NCI-H1105 (cell line): ENCODE measurements at places on chromosomes 2 and 18.

GRCh38 chr2:120358734-120359465, 13.0 kb downstream of the INHBB start:
- DNase-seq = no peak

GRCh38 chr18:50024466-50024865, 170.5 kb downstream of the MYO5B start:
- no peak for DNase-seq

DNA sequence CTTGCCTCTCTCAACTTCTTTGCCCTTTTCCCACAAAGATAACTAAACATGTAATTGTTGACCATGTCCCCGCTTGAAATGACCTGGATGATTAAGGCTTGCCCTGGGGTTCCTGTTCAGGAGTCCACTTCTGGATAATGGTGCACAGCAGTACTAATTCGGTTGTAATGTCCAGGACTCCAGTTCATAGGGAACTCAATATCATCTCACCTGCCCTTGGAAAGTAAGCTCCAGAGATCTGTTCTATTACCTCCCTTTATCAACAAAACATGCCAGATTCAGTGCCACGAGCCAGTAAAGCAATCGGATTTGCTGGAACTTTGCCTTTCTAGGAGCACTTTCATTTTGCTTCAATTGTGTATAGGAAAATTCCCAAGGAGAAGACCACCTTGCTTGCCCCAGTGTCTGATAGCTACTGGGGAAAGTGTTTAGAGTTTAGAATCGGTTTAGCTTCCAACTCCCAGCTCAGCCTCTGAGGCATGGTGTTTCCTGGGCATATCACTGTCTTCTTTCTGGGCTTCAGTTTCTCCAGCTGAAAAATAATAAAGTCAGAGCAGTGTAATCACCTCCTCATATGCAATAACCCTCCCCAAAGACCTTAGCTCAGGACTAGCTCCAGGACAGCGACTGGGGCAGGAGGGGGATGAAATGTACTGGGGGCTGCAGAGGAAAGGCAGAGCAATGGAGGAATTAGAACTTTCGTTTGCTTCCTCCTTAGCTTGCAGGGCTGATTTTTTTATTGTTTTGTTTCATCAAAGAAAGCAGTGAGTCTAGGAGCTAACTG, 162.6 kb upstream of the CYRIA start:
- DNase-seq = no peak

DNA sequence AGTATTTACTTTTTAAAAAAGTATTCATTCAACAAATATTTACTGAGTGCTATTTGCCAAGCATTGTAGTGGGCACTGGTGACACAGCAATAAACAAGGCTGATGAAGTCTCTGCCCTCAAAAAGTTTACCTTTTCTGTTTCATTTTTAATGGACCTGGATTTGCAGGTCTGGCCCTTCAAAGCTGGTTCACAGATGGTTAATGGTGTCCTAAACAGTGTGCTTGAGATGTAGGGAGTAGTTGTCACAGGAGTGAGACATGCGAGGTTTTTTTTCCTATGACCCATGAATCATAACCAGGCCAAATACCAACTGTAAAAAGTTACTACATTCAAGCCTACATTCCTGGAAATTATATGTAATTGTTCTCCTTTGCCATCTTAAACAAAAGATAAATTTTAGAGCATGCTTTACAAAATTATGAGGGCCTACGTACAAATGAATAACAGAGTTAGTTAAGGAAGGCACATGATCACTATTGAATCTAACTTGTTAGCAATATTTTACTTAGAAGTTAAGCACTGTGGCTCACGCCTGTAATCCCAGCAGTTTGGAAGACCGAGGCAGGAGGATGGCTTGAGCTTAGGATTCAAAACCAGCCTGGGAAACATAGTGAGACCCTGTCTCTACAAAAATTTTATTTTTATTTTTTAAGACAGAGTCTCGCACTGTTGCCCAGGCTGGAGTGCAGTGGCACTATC, 223.9 kb downstream of the MBD5 start:
- DNase-seq = no peak

- DNase-seq = no peak
These were observed 50.6 kb upstream of the RMDN2 start for GRCh38 chr2:37874470-37874869.

DNA sequence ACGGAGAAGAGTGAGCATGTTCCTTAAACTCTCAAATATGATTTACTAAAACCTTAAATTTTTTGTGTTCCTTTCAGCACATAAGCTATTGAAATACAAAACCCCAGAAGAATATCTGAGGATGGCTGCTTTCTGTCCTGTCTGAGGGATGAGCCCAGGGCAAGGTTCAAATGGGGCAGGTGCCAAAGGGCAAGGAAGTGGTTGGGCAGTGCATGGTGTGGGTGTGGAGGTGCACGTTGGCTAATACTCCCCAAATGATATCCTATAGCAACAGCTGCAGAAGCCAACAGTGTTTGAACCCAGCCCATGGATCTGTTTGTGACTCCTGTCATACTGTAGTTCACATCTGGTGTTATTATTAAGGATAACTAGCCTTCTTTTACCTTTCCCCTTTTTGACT, 183.0 kb downstream of the CDCA7 start:
- no peak for DNase-seq

- DNase-seq = no peak
These were observed 643.6 kb upstream of the FAM98A start for GRCh38 chr2:34242763-34243123.

- no peak for DNase-seq
These were observed 44.4 kb downstream of the SPATS2L start for GRCh38 chr2:200350850-200351285.

GRCh38 chr2:9330612-9331270, 92.6 kb downstream of the ITGB1BP1 start:
- DNase-seq = no peak

DNA sequence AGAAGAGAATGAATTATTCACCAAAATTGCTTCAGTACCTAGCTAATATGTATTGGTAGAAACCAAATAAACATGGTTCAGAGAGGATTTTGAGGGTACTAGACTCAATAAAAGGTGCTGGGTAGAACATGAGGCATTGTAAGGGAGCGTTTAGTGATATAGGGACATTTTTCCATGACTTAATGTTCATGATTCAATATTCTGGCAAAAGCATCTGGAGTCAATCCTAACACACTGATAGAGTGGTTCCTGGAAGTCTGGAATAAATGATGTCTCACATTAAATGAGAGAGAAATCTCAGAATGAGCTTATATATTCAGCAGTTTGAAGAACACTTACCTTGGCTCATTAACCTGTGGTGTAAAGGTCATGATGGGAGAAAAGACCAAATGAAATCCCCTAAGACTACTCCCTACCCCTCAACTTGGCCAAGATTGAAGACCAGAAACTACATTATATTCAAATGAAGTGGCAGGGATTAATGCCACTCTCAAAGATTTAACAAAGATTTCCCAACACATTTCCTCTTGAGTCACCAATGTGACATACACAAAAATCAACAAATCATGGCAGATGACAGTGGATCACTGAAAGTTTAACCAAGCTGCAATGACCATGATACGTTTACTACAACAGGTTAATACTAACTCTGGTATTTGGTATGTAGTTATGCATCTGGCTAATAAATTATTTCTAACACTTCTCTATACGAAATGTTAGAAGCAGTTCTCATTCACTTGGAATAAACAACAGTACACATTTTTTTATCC, 309.5 kb downstream of the SATB2 start:
- DNase-seq = no peak

GRCh38 chr2:46925474-46926351, 10.1 kb upstream of the MCFD2 start:
- no peak for DNase-seq

DNA sequence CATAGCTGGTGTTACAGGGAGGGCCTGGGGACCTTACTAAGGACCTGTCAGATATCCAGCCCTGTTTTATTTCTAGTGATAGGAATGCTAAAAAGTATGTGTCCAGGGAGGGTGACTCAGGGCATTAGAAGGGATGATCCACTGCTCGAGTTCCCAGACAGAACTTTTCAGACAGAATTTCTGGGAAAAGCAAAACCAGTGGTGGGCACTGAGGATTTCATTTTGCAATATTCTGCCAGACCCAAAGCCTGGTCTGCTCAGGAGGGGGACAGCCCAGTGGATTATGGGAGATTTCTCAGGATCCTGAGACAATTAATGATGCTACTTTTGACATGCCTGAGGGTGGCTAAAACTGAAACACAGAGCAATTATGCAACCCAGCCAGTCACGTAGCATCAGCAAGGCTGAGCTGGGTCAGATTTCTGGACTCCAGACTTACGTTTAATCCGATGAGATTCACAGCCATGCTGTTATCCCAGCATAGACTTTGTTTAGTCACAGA, 4.7 kb upstream of the KCNE4 start:
- no peak for DNase-seq

DNA sequence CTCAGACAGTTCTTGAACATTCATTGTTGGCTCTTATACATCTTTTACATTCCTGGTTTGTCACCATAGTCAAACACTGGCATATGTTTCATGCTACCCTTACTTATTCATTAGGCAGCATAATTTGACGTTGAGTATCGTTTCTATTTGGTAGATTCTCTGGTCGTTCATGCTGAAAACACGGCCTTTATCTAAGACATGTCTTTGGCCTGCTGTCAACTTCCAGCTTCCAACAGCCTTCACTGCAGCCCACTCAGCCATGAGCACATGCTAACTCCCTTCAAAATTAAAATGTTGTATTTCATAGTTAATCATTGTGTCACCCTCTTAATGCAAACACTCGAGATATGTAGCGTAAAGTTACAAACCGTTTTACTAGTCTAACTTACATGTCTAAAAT, 493.0 kb upstream of the NRP2 start:
- no peak for DNase-seq

DNA sequence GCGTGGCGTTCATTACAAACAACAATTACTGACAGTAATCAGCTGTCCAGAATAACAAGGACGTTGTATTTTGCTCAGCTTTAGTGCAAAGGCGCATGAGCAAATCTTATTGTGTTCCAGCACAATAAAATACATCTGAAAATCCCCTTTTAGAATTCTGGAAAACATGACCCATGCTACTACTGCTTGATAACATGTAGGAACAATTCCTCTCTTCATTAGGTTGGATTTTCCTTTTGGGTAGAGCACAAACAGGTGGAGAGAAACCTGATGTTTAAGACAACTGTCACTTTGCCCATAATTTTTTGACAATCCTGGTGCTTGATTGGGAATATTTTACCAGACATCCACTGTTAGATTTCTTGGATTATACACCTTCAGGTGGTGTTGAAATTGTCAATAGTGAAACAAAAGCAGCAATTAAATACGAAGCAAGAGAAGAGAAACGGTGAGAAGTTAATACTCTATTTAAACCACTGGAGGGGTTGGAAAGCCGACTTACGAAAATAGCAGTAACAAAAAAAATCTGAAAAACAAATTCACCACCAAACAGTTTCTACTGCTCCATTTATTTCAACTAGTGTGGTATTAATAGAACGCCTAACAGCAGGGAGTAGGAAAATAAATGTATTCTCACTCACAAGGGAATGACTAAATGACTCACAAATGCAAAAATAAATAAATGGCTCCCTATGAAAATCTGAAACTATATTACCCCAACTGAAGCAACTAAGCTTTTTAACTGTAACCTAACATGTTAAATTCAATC, 102.7 kb downstream of the CPO start:
- no peak for DNase-seq

GRCh38 chr2:214358506-214358905, 52.3 kb upstream of the VWC2L start:
- no peak for DNase-seq

- no peak for DNase-seq
These were observed 31.4 kb downstream of the IL18R1 start for GRCh38 chr2:102386867-102387541.

DNA sequence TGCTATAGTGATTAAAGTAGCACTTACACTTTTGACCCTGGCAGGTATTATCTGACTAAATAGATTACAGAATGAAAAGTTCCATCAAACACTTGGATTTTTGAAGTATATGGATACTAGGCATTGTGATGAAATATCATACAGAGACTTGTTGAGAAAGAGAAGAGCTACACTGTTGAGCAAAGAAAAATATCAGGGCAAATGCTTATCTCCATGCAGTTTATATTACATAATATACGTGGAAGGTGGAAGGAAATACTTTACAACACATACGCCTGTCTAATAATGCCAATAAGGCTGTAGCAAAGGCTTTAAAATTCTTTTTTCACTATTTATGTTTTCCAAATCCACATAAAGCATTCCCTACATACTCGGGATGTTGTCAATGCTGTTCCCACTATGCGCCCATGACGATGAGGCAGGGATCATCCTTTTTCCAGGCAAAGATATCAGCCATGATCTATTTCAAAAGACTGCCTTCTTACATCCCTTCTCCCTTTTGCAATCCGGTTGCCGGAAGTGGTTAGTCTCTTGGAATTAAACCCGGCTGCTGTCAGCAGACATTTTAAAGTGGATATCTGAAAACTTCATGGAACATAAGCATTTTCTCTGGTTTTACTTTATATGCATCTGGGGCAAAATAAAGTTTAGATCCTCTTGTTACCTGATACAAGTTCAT, 92.6 kb upstream of the ITGA4 start:
- DNase-seq = no peak

GRCh38 chr2:205868773-205869333, 186.6 kb downstream of the NRP2 start:
- DNase-seq = no peak

GRCh38 chr2:234492717-234493485, 4.0 kb downstream of the ARL4C start:
- no peak for DNase-seq

DNA sequence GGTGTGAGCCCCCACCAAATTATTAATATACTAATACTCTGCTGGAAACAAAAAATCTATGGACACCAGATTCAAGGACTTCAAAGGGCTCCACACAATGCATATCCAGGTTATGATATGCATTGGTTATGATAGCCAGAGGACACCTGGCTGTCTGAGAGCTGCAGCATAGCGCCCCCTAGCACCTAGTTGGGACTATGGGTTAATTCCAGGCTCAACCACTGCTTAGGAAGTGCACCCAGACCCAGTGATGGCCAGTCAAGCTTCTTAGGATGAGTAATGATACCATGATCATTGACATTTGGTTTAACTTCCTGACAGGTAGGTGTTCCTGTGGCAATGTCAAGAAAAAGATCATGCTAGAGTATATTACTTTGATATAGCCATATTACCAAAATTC, 3.8 kb upstream of the FRZB start:
- no peak for DNase-seq

DNA sequence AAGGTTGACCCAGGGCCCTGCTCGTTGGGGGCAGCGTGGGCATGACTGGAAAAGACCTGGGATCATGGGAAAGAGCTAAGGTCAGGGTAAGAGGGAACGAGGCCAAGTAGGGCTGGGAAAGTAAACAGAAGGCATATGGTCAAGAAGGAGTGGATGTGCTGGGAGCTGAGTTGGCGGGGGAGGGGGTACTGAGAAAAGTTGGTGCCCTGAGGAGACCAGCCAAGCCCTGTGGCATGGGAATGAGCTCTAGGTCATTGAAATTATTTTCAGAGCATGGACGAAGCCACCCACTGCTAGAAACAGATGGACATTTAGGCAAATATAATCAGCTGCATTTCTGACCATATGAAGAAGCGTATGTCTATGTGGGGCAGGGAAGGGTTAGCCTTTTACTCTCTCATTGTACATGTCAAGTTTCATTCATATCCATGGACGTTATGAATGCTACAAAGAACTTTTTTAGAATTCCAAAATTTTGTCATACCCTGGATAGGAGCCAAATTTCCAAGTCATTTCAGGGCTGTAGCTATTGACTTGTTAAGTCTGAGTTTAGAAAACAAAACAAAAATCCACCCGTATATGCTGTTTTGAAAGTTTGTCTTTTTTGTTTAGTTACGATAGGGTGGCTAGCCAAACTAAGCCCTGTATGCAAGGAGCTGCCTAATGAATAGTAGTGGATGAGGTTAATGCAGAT, 19.1 kb downstream of the MAPRE2 start:
- DNase-seq = no peak

- DNase-seq = no peak
These were observed 8.5 kb upstream of the CELF4 start for GRCh38 chr18:37574113-37574512.
